ENCODE measurements at places on chromosomes 1 and 21.

GRCh38 chr1:230299191-230300006 is 126.7 kb downstream of the PGBD5 start:
- DNase-seq = no peak

DNA sequence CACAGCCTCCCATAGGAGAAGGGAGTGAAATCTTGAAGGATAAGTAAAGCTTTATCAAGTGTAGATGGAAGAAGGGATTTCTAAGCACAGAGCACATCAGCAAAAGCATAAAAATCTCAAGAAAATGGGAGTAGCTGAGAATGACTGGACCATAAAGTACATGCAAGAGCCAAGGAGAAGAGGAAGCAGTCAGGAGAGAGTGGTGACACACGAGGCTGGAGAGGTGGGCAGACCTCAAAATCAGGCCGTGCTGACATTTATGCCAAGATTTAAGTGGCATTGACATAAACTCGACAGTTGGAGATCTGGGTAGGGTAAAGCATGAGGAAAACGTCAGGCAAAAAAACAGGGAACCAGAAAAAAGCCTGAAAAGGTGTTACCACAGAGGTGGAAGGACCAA is 62.3 kb downstream of the GFI1 start:
- DNase-seq = no peak

DNA sequence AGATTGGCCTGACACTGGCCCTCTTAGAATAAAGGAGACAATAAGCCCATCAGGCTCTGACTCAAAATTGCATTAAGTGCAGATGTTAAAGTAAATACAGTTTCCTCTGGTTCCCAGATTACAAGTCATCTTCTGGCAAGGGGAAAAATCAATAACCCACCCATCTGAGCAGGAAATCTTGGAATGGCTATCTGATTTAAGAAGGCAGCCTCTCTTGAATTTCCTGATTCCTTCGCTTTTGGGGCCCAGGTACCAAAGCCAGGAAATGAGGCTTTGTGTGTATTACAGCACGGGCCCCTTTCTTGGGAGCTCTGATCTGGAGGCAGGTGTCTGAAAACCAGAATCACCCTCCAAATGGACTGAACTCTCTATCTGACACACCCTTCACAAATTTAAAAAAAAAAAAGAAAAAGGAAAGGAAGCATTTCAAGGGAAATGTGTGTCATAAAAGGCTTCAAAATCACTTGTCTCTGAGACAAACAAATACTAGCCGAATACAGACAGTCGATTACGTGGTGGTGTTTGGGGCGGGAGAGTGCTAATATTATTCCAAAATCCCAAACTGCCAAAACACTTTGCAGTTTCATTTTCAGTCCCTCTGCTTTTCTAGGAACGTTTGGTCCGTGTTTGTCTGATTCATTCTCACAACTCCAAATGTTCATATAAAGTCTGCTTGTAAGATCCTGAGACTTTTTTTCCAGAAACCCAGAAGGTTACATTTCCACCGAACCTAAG is 240.9 kb upstream of the CAMK1G start:
- DNase-seq = no peak

GRCh38 chr21:45161038-45161945 is 86.9 kb downstream of the ADARB1 start:
- no peak for DNase-seq

- no peak for DNase-seq
These were observed 155.7 kb downstream of the TNFSF18 start for GRCh38 chr1:172895050-172895460.

DNA sequence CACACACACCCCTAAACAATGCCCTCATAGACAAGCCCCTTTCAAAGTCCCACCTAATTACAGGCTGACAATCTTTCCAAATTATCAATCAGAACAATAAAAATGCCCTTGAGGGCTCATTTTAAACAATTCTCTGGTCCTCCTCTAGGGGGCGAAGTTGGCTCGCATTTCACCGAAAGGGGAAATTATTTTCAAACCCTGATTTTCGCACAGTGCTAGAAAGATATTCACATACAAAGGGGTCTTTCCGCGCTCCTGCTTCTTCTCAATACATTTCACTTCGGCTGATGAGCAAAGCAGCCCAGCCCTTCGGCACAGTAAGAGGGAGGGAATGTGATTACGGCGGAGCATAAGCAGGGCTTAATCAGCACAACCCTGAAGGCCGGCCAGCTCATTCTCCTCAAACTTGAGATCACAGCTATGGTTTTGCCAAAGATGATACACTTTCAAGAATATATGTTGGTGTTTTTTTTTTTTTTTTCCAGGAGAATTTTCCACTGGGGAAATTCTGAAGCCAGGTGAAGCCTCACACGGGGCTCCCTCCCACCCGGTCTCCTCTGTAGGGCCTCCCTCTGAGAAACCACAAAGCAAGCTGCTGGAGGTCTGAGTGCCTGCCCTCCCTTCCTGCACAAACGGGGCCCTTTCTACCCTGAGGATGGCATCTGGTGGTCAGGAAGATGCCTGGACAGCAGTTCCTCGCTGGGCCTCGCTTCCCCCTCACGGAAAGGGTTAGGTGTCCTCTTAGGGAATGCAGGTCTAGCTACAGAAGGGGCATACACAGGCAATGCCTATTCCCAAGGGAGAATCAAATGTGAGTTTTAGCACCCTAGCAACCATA is 66.9 kb downstream of the GNG12 start:
- peak; percentile 65 for DNase-seq

DNA sequence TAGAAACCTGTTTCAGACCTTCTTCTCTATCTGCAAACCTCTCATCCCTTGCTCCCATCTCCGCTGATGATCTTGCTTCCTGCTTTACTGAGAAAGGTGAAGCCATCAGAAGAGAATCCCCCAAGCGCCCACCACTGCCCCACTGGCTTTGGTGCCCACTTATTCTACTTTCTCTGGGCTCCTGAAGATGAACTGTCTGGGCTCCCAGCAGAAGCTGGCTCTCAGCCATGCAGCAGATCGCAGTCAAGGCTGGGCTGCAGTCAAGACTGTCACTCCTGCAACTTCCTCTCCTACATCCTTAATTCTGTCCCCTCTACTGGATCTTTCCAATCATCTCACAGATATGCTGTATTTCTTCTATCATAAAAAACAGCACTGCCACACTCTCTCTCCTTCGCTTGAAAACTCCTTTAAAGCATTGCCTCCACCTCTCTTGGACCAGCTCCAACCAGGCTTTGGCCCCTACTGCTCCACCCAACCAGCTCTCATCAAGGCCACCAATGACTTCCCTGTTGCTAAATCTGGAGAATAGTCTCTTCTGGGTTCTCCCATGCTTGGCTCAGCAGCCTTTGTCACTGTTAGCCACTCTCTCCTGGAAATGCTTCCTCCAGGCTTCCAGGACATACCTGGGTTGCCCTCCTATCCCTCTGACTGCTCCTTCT is 25.8 kb downstream of the TRIM62 start:
- DNase-seq = no peak

- DNase-seq = no peak
These were observed 35.3 kb upstream of the CLIC4 start for GRCh38 chr1:24709791-24710441.

GRCh38 chr1:91928026-91928425 is 21.2 kb upstream of the BRDT start:
- no peak for DNase-seq

DNA sequence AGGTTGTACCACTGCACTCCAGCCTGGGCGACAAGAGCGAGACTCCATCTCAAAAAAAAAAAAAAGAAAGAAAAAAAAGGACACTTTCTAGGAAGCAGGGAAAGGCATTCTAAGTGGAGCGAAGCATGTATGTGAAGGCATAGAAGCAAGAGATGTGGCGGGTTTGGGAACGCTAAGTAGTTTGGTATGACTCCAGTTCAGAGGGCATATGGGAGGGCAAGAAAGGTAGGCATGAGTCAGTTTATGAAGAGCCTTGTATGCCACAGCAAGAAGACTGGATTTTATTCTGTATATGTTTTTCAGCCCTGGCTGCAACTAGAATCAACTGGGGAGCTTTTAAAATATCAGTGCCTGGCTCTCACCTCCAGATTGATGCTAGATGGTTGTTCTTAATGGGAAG is 4.4 kb upstream of the ELOVL1 start:
- DNase-seq = no peak

- DNase-seq = peak; percentile 53
These were observed 25.2 kb upstream of the EPS8L3 start for GRCh38 chr1:109788695-109789521.

GRCh38 chr1:216836316-216836715 is 113.1 kb upstream of the ESRRG start:
- no peak for DNase-seq

DNA sequence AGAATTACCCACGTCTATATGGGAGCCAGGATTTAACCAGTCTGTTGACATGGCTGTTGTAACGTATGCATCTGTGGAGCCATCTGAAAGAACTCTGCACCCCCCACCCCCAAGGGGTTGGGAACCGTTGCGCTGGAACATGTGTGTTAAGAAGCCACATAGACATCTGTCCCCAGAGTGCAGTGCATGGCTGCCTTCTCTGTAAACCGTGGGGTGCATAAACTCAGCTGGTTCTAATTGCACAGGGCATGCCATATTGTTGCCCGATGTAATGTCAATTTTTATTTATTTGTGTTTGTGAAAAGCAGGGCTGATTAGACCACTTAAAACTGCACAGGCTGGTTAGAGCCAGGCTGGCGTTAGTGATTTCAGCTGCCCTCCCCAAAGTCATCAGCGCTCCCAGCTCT is 70.1 kb upstream of the ROR1 start:
- no peak for DNase-seq

Measured in activated CD8-positive, alpha-beta memory T cell treated with anti-CD3 and anti-CD28 coated beads, Interleukin-2, amount 50 U/mL, for 48 hours (primary cell).